ENCODE measurements at places on chromosomes 5 and 9.

- DNase-seq = no peak
Observed at GRCh38 chr5:16489322-16489791, 23.8 kb upstream of the ZNF622 start.

DNA sequence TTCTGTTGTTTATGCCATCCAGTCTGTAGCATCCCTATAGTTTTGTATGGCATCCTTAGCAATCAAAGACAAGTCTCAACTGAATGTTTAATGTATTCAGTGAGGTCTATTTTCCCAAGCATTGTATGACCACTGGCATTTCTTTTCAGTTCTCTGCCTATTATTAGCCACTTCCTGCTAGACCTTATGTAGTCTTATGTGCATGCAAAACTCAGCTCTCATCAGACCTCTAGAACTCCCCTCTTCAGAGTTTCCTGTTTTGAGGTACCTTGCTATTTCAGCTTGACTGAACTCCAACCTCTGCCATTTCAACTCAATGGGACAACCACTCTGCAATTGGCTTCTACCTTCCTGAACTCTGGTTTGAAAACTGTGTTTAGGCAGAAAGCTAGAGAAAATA is 113.2 kb downstream of the SLC25A46 start:
- no peak for DNase-seq

- no peak for DNase-seq
Observed at GRCh38 chr9:126510564-126510963, 103.2 kb upstream of the LMX1B start.

- no peak for DNase-seq
Observed at GRCh38 chr9:113985968-113986585, 92.0 kb downstream of the AMBP start.

All from central memory CD4-positive, alpha-beta T cell (primary cell).